Dermis blood vessel endothelial cell (primary cell): ENCODE measurements at places on chromosomes 2 and 18. TPM values are rescaled to one million over a fixed set of nuclear protein-coding genes. Genes with fewer than 3 reads are reported as not detected.

Gene COL4A4
- 0.05 and 0.17 TPM in 2 replicates for total RNA-seq

Gene EVX2
- total RNA-seq, result not detected in 2 replicates

Gene DSG2
- 3.9 and 9.7 TPM in 2 replicates for total RNA-seq

DNA sequence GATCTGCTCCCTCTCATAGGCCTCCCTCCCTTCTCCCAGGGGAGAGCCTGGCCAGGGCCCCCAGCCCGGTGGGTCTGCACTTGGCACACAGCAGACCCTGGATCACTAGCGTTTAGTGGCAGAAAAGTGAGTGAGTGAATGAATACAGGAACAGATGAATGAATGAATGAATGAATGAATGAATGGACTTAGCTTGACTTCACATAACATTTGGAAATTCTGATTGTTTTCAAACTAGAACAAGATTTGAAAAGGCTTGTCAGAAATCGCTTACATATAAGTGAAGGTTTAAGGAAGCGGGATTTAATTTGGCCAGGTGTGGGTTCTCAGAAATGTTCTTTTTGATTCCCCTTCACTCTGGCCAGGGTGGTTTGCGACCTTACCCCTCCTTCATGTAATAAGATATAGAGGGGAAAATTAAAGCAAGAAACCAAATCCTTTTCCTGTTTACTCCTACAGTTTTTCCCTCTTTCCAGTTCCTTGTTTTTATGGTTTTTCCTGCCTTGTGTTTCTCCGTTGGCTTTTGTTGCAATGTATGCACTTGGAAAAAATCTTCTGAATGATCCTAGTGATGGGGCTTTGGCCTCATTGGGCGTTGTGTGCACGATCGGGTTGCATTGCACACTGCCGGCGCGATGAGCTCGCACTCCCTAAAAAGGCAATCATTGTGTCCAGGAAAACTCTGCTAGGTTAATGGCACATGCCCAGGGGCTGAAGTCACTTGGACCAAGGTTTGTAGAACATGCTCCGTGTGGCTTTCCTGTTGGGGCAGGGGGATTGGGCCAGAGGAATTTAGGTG, 16.4 kb downstream of the LRRFIP1 start:
- DNase-seq, result no peak

GRCh38 chr2:196274387-196274809, 103.0 kb upstream of the STK17B start:
- DNase-seq, result peak; percentile 74

- no peak for DNase-seq
Measured at GRCh38 chr2:126810001-126810400, 88.7 kb upstream of the TEX51 start.

DNA sequence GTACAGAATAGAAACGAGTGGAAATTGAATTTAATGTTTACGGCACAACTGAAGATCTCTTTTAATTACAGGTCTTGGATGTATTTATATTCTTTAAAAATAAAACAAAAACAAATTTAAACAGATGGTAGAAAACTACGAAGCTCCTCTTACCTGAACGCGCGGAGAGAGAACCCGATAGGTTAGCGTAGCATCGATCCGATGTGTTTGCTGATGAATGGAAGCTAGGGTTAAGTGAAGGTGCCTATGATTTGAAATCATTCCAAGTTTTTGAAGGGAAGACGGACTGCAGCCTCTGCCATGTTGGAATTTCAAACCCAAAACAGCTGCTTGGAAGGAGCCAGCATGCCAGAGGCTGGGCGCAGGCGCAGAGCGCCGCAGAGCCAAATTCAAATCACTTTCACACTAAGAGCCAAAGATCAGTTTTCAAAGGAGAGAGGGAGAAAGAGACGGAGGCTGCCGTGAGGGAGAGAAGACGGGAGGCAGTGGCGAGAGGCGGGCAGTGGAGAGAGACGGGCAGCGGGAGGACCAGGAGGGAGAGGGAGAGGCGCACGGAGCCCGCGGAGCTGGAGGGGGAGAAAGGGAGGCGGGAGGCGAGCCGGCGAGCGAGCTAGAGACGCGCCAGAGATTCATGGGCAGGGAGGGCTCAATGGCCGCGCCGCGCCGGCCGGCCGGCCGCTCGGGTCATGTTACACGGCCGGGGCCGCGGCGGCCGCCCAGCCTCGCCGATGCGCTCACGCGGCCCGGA, at the start of gene FIGN:
Gene FIGN (minus strand): TSS at position 324 of the 748 bp plus-strand sequence. CDS start 1,081 bp downstream, outside the sequence.
- DNase-seq, result peak; percentile 84

DNA sequence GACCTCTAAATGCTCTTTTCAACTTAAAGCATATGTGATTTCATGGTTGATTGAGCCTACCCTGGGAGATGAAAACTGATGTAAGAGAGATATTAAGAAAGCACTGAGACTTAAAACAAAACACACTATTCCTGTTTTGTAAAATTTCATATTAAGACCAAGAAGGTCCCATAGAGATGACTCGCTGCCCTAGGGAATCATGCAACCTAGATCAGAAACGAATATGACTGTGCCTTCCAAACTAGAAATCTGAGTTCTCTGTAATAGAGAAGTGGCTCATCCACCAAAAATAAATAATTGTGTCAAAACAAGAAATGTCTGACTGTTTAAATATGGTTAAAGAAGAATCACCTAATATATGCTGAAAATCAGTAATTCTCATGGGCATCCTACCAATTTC, 776.8 kb upstream of the SOX11 start:
- DNase-seq, result no peak

DNA sequence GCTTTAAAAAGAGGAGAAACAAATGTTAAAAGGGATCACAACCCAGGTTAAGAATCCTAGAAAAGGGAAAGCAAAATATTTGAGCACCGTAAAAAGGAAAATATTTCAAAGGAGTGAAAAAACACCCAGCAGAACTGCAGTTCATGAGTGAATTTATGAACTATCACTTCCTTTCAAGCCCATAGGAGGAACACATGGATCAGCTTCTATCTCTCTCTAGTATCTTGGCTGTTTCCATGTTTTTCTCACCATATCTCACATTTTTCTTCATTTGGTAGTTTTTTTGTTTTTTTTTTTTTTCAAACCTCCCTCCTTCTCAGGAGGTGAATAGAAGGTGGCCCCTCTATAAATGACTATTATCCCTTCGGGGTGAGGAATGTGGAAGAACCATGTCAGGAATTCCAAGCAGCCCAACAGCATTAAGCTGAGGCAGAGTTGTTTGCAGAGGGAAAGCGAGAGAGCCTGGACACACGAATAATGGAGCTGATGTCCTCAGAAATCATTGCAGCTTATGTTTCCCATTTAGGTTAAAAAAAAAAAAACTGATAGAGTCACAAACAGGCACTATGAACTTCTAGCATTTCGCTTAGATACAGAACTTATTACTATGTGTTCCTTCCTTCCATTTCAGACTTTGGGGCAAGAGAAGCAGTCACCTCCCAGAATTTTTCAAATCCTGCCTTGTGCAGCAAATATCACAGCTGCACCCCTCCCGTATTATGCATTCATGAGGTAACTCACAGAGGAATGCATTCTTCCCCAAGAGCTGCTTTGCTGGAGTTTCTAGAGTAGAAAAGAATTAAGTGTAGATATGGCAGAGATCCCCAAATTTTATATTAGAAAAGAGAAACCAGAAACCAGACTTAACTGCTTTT, 315.6 kb downstream of the IRS1 start:
- no peak for DNase-seq
